ENCODE measurements at places on chromosomes 1 and 21. TPM values are rescaled to one million over a fixed set of nuclear protein-coding genes. Genes with fewer than 3 reads are reported as not detected.

Gene HPDL
- 6.4 TPM for total RNA-seq

Gene PIK3CD
- total RNA-seq = 4.2 TPM

Gene LCE1A
- not detected for total RNA-seq

Gene PGLYRP3
- total RNA-seq = not detected

Gene LEFTY1
- not detected for total RNA-seq

Gene MATN1
- total RNA-seq = under 0.01 TPM

Gene LRRC53
- total RNA-seq = not detected

Gene NBPF6
- total RNA-seq = not detected

Gene KRTAP22-2
- not detected for total RNA-seq

Gene AK4
- total RNA-seq = 47.4 TPM

Gene CHIT1
- total RNA-seq = not detected

Gene CFAP45
- total RNA-seq = 1.5 TPM

Gene LAD1
- not detected for total RNA-seq

Gene SPRR4
- not detected for total RNA-seq

Gene NOS1AP
- 0.98 TPM for total RNA-seq

Gene PFKL
- 277 TPM for total RNA-seq

Gene TMEM69
- 28.7 TPM for total RNA-seq

Gene XPR1
- 40.3 TPM for total RNA-seq

Gene DIO1
- not detected for total RNA-seq

Gene CFHR3
- total RNA-seq = not detected

Gene HSD3B2
- total RNA-seq = not detected

Gene RHOU
- total RNA-seq = 2.0 TPM

Gene AADACL3
- not detected for total RNA-seq

Gene ARMH1
- total RNA-seq = 0.33 TPM

Gene USH2A
- not detected for total RNA-seq

Gene PLA2G2A
- total RNA-seq = not detected

Gene DEGS1
- 111 TPM for total RNA-seq

Gene AMPD1
- total RNA-seq = not detected

Gene APCS
- total RNA-seq = not detected

Gene ZBTB40
- total RNA-seq = 14.7 TPM

Gene TBX19
- total RNA-seq = 0.98 TPM

Gene RUNX3
- total RNA-seq = not detected

Gene FCER1A
- not detected for total RNA-seq

Gene SV2A
- total RNA-seq = 3.3 TPM

Gene LCE1F
- not detected for total RNA-seq

Measured in vein endothelial cell (primary cell).